ENCODE measurements at places on chromosomes 2 and 18. TPM values are rescaled to one million over a fixed set of nuclear protein-coding genes. Genes with fewer than 3 reads are reported as not detected.

The TLX2 gene
- total RNA-seq, result 0.40 TPM

The SP5 gene
- total RNA-seq, result not detected

The TGOLN2 gene
- total RNA-seq, result 79.1 TPM

The SGO2 gene
- 16.0 TPM for total RNA-seq

All from NCI-H460 (cell line).